ENCODE measurements at places on chromosomes 4 and X.

- no peak for DNase-seq
Observed at GRCh38 chr4:82799006-82799881, 648 bp upstream of the SCD5 start.

DNA sequence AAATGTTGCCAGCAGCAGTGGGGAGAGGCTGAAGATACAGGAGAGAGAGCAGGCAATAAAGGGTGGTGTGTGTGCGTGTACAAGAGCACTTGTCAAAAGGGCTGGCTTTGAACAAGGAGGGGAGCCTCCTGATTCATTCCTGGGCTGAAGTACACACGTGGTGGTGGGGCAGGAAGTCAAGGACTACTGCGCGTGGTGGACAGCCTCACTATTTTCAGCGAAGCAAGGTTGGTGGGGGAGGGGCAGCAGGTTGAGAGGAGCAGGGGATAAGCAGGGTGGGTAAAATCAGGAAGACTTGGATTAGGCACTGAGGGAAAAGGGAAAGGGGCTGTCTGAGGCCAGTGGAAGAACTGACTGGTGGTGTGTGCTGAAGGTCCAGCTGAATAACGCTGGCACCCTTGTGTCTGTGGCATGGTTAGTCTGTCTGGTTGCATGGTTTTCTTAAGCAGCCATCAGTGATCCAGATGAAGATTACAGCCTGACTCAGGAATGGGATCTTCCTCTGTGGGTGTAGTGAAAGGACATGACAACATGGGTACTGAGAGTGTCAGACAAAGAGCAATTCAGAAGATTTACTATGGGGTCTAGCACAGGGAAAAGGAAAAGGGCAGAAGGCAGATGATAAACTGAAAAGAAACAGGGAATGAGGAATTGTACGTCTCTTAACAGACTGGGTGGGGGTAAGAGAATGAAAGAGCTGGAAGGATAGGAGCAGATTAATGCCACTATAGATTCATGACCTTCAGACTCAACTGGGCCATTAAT, 149.8 kb downstream of the CHM start:
- no peak for DNase-seq

GRCh38 chr4:100414016-100414790, 103.6 kb downstream of the EMCN start:
- no peak for DNase-seq

DNA sequence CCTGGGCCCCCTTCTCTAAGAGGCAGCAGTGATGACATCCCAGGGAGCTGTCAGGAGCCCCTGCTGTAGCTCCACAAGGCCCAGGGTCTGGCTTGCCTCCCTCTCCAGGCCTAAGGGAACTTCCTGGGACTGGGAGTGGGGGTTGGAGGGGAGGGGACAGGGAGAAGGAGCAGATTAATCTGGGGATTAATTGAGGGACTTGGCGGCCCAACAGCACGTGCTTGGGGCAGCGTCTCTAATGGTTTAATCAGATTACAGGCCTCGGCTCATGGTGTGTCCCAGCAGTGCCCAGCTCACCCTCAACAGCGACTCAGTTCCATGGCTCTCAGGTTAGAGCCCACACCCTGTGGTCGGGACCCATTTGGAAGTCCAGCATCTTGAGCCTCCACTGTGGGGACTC, 47.9 kb downstream of the EFNB1 start:
- DNase-seq = no peak

DNA sequence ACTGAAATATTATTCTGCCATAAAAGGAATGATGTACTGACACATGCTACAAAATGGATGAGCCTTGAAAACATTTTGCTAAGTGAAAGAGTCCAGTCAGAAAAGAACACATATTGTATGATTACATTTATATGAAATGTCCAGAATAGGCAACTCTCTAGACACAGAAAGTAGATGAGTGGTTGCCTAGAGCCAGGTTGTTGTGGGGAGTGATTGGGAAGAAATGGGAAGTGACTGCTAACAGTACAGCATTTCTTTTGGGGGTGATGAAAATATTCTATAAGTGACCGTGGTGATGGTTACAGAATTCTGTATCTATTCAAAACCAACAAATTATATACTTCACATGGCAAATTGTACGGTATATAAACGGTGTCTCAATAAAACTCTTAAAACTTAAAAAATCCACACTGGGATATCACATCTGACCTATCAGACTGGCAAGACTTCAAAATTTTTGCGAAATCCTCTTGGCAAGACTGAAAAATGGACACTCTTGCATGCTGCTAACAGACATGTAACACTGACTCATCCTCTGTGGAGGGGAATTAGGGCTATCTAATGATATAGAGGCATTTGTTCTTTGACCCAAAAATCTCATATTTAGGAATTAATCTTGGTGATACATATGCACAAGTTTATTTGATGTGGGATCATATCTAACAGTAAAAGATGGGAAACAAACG, 71.8 kb downstream of the FAM13A start:
- no peak for DNase-seq

All from cortex of kidney (tissue), 1 donor.